ENCODE measurements at places on chromosomes 16 and 17.

- no peak for DNase-seq
These were observed 27.6 kb upstream of the CACNG3 start for GRCh38 chr16:24228514-24228913.

DNA sequence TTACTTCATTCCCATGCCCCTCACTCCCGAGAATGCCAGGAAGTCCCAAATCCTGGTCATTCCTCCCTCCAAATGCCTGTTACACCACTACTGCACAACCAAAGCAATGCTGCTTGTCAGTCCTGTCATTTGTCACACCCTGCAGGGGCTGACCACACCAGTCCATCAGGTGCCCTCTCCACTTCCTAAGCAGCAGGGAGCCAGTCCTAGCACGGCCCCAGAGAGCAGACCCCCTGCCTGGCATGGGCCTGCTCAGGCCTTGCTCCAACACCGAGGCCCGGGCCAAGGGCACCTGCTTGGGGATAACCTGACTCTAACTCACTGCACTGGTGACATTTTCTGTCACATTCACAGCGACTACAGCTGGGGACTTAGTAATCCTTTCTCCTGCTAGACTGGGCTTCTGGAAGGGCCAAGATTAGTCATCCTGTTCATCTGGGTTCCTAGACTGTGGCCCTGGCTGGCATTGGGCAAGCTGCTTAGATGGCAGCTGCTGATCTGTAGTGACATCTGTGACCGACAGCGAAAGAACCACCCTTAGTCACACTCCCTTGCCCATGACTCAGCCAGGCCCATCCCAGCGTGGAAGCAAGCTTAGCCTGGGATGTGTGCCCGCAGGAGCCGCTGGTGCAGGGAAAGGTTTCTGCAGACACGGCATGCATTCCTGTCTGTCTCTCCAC, 5.4 kb downstream of the ALYREF start:
- no peak for DNase-seq

- DNase-seq = no peak
These were observed 112.1 kb downstream of the BANP start for GRCh38 chr16:88063211-88063773.

DNA sequence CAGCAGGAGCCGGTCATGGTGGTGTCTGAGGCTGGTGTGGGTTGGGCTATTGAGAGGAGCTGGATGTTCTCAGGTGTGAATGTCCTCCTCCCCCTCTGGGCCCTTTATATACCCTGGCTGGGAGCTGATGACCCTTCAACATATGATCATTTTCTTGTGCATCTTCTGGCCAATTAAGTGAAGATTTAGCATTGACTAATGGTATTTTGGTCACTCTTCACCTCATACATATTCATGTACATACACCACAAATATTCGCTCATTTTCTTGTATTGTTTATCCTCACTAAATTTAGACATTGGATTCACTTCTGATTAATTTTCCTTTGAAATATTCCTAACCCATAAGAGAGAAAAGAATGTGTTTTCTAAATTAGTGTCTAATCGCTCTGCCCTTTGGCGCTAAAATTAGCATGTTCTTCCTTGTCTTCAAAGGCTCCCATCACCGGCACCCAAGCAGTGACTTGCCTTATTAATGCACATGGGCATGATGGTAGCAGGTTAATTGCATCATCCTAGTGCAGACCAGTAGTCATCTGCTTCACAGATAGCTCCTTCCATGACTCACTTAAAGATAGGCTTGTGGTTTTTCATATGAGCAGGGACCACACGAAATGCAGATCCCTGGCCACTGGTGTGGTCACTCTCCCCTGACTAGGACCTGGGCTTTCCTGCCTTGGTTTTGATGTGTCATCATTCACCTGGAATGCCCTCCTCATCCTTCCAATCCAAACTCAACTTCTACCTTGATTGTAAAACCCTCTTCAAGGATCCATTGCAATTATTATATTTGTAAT, at the start of gene KRTAP2-4:
Gene KRTAP2-4 (minus strand): TSS at position 51 of the 796 bp plus-strand sequence. CDS start 34 bp downstream, at position 17.
- DNase-seq = no peak

- no peak for DNase-seq
These were observed 22.8 kb downstream of the COTL1 start for GRCh38 chr16:84595052-84595481.

GRCh38 chr16:54121539-54122295, 164.9 kb downstream of the IRX3 start:
- no peak for DNase-seq

- no peak for DNase-seq
These were observed 5.2 kb downstream of the CIBAR2 start for GRCh38 chr16:85107083-85107482.

DNA sequence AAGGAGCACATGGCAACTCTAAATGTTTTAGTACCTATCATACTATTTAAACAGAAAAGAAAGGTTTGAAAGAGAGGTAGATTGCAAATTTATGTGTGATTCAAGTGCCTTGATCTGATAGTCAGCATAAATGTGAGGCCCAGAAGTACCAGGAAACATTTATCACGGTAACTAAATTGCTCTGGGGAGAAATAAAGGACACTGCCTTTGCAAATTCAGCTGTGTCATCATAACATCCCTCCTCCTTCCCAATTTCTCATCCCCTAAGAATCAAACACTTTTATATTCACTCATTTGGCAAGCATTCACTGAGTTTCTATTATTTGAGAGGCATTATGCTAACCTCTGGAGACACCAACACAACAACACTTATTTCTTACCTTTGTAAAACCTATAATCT, 563.4 kb upstream of the CA10 start:
- no peak for DNase-seq

- no peak for DNase-seq
These were observed 1.5 kb upstream of the SREBF1 start for GRCh38 chr17:17837966-17838962.

GRCh38 chr16:56475201-56475600, 23.8 kb downstream of the OGFOD1 start:
- DNase-seq = no peak

GRCh38 chr16:71345031-71345430, 13.5 kb upstream of the CALB2 start:
- no peak for DNase-seq

DNA sequence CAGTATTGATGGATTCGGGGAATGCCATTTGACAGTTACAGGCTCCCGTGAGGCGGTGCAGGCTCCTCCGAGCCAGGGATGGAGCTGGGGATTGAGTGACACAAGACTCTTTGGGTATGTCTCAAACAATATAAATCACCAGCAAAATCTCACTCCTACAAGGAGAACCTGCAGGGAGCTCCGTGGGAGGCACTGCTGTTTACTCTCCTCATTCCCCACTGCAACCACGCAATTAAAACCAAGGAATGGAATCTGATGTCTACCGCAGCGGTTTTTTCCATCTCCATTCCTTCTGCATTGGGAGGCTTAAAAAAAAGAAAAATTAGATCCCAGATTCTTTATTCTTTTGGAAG, 157.9 kb downstream of the WWOX start:
- no peak for DNase-seq

DNA sequence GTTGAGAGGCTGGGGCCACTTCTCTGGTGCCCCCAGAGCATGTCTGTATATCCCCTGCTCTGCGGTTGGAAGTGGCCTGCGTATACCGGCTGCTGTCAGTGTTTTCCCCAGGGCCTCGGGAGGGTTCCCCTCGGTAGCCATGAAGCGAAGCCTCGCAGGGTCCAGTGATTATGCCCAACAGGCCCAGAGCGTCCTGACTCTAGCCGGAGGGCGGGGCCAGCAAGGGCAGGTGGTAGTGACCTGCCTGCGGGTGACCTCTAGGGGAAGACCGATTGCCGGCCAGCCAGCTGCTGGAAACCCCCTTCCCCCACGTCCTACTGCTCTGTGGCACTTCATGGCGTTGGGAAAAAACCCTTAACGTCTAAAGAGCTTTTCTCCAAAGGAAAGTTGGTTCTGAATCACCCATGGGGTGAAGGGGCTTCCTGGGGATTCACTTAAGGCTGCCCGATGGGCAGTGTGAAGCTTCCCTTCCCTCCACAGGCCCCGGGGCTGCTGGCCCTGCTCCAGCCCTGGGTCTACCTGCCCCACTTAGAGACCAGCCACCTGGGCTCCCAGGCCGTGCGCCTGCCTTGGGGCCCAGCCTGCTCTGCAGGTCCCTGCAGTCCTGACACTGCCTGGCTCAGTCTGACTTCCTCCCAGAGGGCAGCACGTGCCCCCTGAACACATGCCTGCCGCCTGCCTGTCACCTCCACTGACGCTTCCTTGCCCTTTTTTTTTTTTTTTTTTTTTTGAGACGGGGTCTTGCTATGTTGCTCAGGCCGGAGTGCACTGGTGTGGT, 72.8 kb downstream of the SOCS1 start:
- DNase-seq = no peak

- DNase-seq = no peak
These were observed 5.5 kb upstream of the SLC25A35 start for GRCh38 chr17:8300627-8301242.

- no peak for DNase-seq
These were observed 108.6 kb upstream of the CLEC3A start for GRCh38 chr16:77913738-77914253.

DNA sequence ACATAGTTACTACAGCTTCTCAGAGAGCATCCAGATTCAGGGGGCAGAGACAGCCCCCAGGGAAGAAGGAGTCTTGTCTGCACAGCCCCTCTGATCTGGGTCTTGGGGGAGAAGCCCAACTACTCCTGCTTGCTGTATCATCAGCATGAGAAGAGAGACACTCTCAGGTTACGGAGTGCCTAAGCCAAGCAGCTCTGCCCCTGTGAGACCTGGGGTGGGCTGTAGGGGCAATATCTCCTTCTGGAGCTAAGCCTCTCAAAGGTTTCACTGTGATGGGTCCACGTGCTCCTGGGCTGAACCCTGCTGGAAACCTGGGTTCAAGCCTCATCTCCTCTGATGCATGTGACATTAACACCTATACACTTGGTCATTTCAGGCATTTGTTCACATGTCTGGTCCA, 123.2 kb downstream of the CPPED1 start:
- no peak for DNase-seq

DNA sequence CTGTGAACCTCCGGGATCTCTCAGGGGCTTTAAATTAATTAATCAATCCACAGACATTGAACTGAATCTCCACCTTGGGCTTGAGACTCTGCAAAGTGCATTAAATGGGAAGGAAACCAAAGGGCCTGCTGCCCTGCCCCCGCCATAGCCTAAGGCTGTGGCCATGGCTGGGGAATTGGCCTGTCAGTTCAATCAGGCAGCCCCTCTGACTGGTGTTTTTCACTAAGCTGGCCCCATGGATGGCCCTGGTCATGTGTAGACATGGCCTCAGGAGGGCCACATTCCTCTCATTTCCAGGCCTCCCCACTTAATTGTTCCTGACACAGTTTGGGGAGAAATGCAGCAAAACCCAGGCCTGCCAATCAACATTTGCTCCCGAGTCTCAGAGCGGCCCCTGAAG, 499.8 kb downstream of the WWOX start:
- no peak for DNase-seq

GRCh38 chr17:51537996-51538550, 277.7 kb downstream of the UTP18 start:
- DNase-seq = no peak

DNA sequence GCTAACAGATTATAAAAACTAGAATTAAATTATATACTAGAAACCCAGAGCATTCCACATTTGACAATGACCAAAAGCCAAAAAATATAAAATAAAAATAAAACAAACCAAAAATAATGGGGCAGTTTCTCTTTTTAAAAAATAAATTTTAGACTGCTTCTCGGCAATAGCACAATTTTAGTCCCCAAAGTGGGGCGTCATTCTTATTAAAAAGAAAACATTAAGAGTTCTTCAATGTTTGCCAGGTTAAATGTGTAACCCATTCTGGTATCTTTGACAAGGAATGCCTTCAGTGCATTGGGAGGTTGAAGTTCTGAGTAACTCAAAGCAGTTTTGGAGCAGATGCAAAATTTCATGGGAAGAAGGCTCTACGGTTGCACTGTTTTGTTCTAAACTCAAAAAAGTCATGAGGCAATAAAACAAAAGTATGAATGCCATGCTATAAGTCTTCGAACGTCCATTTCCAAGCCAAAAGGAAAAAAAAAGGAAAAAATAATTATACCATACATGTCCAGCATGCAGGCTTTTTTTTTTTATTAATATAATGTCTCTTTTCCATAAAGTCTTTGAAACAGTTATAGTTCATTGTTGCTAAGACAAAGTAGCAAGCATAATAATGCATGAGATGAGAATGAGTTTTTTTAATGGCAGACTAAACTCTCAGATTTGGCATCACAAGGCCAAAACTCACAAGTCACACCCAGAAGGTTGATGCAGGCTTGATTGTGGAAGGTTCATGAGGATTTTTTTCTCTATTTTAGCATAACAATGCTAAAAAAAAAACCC, 3.1 kb downstream of the MAF start:
- no peak for DNase-seq

- DNase-seq = no peak
These were observed at the start of gene TAC4 for GRCh38 chr17:49848019-49848473. Gene TAC4 (minus strand): TSS chr17:49848069. CDS start chr17:49848017, 52 bp downstream.

- no peak for DNase-seq
These were observed 92.2 kb downstream of the IRX3 start for GRCh38 chr16:54194334-54194743.

GRCh38 chr16:80299416-80299815, 241.4 kb upstream of the DYNLRB2 start:
- DNase-seq = no peak

- no peak for DNase-seq
These were observed 16.4 kb upstream of the SLC16A11 start for GRCh38 chr17:7060165-7060891.

DNA sequence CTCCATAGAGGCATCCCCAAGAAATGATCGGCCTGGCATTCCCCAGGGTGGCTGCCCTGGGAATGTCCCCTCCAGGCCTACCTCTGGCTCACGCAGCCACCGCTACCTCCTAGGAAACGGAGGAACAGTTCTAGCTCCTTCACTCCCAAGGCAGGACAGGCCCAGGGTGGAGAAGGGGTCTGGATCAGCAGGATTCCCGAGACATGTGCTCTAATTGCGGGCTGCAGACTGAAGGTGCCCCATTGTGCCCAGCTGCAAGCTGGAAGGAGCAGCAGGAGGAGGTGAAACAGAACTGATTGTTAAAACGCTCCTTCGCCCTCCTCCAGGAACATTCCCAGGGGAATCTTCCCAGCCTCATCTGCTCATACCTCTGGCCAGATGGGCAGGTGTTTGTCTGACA, 40.8 kb downstream of the SCNN1G start:
- DNase-seq = no peak

DNA sequence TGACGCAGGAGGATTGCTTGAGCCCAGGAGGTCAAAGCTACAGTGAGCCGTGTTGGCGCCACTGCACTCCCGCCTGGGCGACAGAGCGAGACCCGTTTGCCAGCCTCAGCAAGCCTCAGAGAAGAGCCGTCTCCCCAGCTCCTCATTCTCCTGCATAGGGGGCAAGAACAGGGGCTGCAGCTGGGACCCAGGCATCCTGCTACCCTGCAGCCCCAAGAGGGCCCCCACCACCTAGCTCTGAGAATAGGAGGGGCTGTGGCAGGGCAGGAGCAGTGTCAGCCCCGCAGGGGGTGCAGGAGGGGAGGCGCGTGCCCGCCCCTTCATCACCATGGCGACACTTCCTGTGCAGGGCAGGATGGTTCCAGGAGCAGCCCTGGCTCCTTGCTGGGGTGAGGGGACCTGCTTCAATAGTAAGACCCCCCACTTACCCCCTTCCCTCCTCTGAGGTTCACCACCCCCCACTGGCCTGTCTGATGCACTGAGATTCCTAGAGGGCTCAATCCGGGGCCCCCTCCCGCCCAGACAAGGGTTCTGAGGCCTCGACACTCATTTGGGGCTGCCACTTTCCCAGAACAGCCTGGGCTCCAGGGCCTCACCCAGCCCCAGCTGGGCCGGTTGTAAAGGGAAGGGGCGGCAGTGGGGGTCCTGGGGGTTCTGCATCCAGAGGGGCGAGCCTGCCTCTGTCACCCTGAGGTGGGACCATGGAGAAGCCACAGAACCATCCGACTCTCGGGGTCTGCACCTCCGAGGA, 20.2 kb downstream of the VASN start:
- no peak for DNase-seq

- DNase-seq = no peak
These were observed 11.4 kb upstream of the BIRC5 start for GRCh38 chr17:78202666-78203065.
